ENCODE measurements at places on chromosomes 16 and 17.

- DNase-seq: peak; percentile 42
Measured at GRCh38 chr17:36703860-36704266, 102.5 kb downstream of the MRM1 start.

DNA sequence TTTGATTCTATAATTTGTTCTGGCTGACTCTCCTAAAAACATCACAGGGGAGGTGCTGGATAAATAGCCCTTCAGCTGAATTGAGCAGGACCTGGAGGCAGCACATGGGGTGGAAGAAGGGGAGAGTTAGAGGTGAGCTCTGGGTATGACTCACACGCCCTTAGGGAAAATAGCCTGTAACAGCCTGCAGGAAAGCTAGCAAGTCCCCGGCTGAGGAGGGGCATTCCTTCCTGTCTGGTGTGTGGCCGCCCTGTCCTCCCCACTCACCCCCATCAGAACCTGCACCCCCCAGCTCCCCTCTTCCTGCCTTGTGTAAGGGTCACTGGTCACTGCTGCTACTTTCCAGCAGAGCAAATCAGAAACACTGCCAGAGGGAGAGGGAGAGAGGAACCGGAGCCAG lies 187.4 kb downstream of the C16orf95 start:
- no peak for DNase-seq

DNA sequence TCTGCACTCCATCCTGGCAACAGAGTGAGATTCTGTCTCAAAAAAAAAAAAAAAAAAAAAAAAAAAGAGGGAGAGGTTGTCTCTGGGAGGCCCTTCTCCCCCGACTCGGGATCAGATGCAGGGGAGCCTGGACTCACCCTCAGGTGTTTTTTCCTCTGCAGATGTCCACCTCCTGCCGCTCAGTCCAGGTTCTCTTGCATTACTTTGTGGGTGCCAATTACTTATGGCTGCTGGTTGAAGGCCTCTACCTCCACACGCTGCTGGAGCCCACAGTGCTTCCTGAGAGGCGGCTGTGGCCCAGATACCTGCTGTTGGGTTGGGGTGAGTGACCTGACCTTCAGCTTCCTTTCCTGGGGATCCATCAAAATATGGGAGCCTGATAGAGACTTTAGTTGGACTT lies 34.1 kb downstream of the GLP2R start:
- no peak for DNase-seq

GRCh38 chr17:15744074-15744676 lies 12.1 kb downstream of the TBC1D26 start:
- DNase-seq: peak; percentile 8

DNA sequence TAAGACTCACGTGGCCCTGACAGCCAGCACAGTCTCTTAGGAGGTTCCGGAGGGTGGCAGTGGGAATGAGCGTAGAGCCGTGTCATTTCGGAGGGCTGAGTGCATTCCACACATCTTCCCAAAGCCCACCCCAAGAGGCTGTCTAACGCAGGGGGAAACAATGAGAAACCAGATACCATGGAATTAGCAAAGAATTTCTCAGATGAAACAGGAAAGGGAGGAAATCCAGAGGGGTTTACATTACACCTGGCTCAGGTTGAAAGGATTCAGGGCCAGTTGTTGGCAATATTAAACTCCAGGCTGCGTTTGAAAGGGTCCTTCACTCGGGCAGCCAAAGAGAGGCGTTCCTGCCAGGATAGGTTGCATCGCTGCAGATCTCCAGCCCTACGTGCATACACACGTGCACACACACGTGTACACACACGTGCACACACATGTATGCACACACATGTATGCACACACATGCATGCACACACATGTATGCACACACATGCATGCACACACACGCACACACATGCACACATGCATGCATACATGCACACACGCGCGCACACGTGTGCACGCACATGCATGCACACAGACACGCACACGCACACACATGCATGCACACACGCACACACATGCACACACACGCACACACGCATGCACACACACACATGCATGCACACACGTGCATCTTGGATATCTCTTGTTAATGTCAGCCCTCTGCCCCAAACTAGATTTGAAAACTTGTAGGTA lies 12.2 kb downstream of the CBX4 start:
- no peak for DNase-seq

DNA sequence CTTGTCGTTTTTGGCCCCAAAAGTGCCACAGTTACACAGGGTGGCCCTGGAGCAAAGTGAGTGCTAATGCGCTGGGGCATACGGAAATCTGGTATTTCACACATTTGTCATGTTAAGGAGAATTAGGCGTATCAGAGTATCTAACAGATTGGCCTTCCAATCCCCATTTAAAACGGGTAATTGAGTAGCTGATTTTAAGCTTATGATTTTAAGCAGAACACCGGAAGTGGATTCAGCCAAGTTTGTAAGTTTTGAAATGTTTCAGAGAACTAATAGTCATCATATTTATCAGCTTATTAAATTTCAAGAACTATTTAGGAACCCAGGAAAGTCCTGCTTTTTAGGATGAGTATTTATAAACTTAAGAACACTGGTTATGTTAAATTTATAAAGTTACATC lies 19.5 kb downstream of the LRRC75A start:
- DNase-seq: no peak

Measured in GM20000 (cell line).